Activated naive CD4-positive, alpha-beta T cell treated with anti-CD3 and anti-CD28 coated beads, Interleukin-2, amount 50 U/mL, for 72 hours (primary cell): ENCODE measurements at places on chromosomes 1 and 21.

- DNase-seq, result no peak
Observed at GRCh38 chr1:198649232-198649967, 10.6 kb downstream of the PTPRC start.

DNA sequence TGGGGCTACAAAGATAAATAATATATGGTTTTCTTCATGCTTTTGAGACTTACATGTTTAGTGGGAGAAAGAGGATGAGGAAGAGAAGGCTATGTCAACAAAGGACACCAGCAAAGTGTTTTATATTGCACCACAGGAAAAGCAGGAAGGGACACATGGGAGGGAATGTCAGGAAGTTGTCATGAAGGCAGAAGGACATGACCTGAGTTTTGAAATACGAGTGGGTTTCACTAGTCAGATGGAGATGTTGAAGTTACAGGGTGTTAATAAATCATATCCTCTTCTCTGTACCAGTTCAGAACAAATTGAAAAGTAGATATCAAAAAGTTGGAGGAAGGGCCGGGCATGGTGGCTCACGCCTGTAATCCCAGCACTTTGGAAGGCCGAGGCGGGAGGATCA lies 18.2 kb upstream of the AGO1 start:
- no peak for DNase-seq

DNA sequence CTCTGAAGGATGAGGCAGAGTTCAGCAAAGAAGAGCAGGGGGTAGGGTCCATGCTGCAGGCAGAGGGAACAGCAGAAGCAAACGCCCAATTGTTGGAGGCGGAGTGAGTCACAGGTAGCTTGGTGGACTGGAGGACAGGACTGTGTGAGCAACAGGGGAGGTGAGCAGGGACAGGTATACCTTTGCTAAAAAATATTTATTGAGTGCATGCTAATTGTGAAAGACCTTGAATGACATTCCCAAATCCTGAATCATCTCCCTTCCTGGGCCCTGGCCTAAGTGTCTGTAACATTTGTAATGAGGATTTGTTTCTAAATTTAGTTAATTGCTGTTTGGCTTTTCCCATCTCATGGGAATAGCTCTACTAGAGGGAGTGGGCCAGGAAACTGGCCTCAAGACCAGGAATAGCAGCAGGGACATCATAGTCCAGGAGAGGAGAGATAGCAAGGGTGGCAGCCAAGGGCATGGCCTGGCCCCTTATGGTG lies 123.7 kb downstream of the FOXD2 start:
- no peak for DNase-seq

DNA sequence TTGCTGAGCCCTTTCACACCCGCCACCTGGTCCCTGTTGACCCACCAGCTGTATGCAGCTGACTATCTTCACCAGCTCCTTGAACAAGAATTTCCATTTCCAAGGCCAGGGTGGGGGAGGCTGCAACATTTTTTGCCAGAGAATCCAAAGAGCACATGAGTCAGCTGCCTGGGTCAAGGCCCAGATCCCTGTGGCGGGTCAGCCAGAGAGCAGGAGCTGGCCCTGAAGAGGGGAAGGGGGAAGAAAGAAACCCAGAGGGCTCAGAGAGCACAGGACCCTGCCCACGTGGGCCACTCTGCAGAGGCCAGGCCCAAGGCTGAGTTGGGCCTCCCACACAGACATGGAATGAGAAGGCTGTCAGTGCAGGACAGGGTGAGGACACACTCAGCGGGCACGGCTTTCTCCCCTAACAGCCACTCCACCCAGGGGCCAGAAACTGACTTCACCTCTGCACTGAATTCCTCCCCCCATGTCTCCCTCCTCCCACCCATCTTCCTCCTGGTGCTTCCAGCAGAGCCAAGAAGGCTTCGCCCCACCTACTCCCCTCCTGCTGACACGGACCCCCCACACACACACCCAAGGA lies 28.9 kb downstream of the S100A6 start:
- no peak for DNase-seq

- DNase-seq, result no peak
Observed at GRCh38 chr1:190475421-190476141, 2.1 kb downstream of the BRINP3 start.

DNA sequence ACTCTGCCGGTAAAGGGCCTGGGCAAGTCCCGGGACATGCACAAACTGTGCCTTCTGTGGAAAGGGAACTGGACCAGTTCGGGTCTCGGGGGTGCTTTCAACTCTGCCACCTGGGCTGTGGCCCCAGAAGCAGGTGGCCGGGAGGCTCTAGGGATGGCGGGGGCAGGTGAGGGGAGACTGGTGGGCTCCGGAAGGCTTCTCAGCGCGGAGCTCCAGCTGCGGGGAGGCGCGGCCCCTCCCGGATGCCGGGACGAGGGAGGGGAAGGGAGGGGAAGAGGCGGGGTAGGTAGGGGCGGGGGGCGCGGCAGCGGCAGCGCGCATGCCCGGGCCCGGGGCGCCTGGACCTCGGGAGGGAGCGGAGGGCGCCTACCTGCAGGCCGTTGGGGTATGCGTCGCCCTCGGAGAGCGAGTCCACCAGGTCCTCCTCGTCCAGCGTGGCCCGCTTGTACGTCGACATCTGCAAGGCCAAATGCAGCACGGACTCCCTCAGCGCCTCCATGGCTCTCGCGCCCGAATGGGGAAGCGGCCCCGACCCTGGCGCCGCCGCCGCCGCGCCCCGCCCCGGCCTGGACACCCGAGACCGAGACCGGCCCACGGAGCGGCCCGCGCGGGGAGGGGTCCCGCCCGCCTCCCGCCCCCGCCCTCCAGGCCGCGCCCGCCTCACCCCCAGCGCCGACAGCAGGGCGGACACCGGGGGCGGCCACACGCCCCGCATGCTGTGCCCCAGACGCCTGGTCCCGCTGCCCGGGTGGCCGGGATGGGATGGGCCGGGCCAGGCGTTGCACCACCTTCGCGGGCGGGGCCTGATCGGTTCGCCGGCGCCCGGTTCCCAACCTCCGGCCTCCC lies at the start of gene ECE1:
TSS of gene ECE1 (minus strand) at position 764 of the 846 bp plus-strand sequence. CDS start at position 715, 49 bp downstream.
- no peak for DNase-seq

- DNase-seq, result no peak
Observed at GRCh38 chr1:56399795-56400194, 179.6 kb downstream of the PLPP3 start.

DNA sequence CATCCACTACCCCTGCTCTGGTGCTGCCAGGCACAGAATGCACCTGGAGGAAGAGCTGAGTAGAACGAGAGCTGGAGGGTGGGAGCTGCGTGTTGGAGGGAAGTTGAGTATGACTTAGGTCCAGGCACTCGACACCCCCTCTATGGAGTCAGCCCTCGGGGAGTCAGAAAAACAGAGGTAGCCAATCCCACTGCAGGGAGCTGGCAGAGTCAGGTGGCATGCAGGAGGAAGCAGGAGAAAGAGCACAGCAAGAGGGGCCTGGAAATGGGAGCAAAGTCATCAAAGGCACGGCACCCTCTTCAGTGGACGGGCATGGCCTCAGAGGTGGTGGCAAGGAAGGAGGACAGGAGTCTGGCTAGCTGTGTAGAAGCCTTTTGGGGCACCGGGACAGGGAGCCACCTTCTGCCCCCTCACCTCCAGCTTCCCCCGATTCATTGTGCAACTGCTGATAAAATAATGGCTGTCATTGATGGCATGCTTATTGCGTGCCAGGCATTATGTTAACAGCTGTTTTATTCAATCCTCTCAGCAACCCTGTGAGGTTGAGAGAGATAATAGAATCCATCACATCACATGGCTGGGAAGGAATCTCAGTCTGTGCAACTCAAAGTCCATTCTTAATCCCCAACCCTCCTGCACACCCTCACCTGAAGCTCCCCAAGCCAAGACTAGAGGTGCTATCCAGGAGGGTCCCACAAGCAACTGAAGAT lies 42.0 kb downstream of the C1orf198 start:
- DNase-seq, result no peak
